ENCODE measurements at places on chromosomes 12 and 14. TPM values are rescaled to one million over a fixed set of nuclear protein-coding genes. Genes with fewer than 3 reads are reported as not detected.

Gene DCAF4
- polyA plus RNA-seq, result 10.0 TPM

Gene NEUROD4
- polyA plus RNA-seq, result not detected

Gene MSI1
- 2.1 TPM for polyA plus RNA-seq

Gene SRGAP1
- 1.3 TPM for polyA plus RNA-seq

Gene CRACR2A
- polyA plus RNA-seq, result 3.1 TPM

Gene CCDC196
- not detected for polyA plus RNA-seq

Gene GDF3
- not detected for polyA plus RNA-seq

Gene HOXC6
- polyA plus RNA-seq, result 0.04 TPM

Gene ANKRD52
- polyA plus RNA-seq, result 12.2 TPM

Gene C14orf119
- 8.1 TPM for polyA plus RNA-seq

Gene CLEC4C
- polyA plus RNA-seq, result not detected

Gene LIN7A
- 21.6 TPM for polyA plus RNA-seq

Gene PRR4
- polyA plus RNA-seq, result 5.5 TPM

Gene TSHR
- polyA plus RNA-seq, result not detected

Gene ZNF140
- 11.4 TPM for polyA plus RNA-seq

Gene A2M
- polyA plus RNA-seq, result 133 TPM

Gene PPM1H
- 1.4 TPM for polyA plus RNA-seq

Gene APOLD1
- polyA plus RNA-seq, result 7.1 TPM

Gene OR6C70
- polyA plus RNA-seq, result not detected

Gene PPP1R3E
- 2.1 TPM for polyA plus RNA-seq

Gene C14orf180
- 11.1 TPM for polyA plus RNA-seq

Gene IAPP
- not detected for polyA plus RNA-seq

Gene RIC8B
- polyA plus RNA-seq, result 6.1 TPM

Gene APAF1
- 3.7 TPM for polyA plus RNA-seq

Gene IKZF4
- polyA plus RNA-seq, result 2.6 TPM

Gene LRP1-AS
- not detected for polyA plus RNA-seq

Gene KLRC3
- polyA plus RNA-seq, result not detected

Gene RNASE7
- not detected for polyA plus RNA-seq

Gene VAMP1
- polyA plus RNA-seq, result 2.7 TPM

Gene ETV6
- polyA plus RNA-seq, result 4.3 TPM

Gene IGFBP6
- 28.8 TPM for polyA plus RNA-seq

Gene FKBP4
- polyA plus RNA-seq, result 25.4 TPM

Gene MMP14
- 25.7 TPM for polyA plus RNA-seq

Gene PSMD9
- 133 TPM for polyA plus RNA-seq

Gene CLMN
- polyA plus RNA-seq, result 3.1 TPM

Gene CRIP2
- 829 TPM for polyA plus RNA-seq

Gene MANSC1
- polyA plus RNA-seq, result 4.5 TPM

Gene ADAM20
- not detected for polyA plus RNA-seq

Gene ASCL1
- not detected for polyA plus RNA-seq

Gene DAO
- not detected for polyA plus RNA-seq

Gene FUT8
- polyA plus RNA-seq, result 8.9 TPM

Gene GLT1D1
- 0.11 TPM for polyA plus RNA-seq

Gene C14orf39
- polyA plus RNA-seq, result not detected

Gene ANKRD9
- polyA plus RNA-seq, result 42.2 TPM

Gene FOXG1
- polyA plus RNA-seq, result not detected

Gene TROAP
- not detected for polyA plus RNA-seq

Gene SERPINA10
- polyA plus RNA-seq, result not detected

Gene CBLN3
- 0.72 TPM for polyA plus RNA-seq

Measured in heart left ventricle (tissue), 16 donors.